H54 (cell line): ENCODE measurements at places on chromosomes 1 and 21.

DNA sequence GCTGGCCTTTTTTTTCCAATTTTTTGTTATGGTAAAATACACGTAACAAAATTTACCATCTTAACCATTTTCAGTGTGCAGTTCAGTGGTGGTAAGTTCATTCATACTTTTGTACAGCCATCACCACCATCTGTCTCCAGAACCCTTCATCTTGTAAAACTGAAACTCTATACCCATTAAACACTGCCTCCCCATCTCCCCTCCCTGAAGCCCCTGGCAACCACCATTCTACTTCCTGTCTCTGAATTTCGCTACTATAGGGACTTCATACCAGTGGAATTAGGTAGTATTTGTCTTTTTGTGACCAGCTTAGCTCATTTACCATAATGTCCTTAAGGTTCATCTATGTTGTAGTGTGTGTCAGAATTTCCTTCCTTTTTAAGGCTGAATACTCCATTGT is 8.7 kb downstream of the PKNOX1 start:
- DNase-seq, result no peak

DNA sequence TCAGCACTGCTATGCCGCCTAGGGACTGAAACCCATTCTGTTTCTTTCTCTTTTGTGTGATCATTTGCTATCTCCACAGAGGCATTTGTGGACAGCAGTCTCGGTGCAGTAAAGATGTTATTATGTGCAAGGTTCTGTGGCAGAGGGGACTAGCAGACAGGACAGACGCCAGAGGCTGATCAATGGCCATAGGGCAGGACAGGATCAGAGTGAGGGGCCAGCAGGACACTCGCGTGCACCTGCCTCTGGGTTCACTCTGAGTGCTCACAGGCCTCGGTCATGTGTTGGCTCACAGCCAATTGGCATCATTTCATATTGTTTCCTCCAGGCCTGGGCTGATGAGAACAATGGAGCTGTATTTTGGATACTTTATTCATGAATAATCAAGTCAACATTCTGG is 212.6 kb downstream of the TGFB2 start:
- DNase-seq, result no peak

GRCh38 chr1:13732971-13733667 is 33.1 kb downstream of the PRDM2 start:
- DNase-seq, result no peak

GRCh38 chr1:53328541-53329499 is 950 bp upstream of the LRP8 start:
- no peak for DNase-seq
